ENCODE measurements at places on chromosomes 16 and 17.

DNA sequence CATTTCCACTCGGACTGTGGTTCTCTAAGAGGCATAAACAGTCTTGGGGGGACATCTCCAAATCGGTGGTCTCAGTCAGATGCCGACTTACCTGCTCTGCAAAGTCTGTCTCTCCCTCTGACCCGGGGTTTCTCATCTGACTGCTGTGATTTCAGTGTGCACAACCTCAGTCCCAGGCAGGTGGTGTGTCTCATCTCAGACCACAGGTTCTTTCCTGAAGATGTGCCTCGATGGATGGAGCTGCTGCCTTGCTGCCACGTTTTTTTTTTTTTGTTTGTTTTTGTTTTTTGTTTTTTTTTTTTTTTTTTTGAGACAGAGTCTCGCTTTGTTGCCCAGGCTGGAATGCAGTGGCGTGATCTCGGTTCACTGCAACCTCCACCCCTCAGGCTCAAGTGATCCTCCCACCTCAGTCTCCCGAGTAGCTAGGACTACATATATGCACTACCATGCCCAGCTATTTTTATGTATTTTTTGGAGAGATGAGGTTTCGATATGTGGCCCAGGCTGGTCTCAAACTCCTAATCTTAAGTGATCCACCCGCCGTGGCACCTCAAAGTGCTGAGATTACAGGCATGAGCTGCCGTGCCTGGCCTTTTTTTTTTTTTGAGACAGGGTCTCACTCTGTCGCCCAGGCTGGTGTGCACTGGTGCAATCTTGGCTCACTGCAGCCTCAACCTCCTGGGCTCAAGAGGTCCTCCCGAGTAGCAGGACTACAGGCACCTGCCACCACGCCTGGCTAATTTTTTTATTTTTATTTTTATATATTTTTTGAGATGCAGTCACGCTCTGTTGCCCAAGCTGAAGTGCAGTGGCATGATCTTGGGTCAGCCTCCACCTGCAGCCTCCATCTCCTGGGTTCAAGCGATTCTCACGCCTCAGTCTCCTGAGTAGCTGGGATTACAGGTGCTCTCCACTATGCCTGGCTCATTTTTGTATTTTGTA is 15.4 kb downstream of the SPIRE2 start:
- DNase-seq, result no peak

DNA sequence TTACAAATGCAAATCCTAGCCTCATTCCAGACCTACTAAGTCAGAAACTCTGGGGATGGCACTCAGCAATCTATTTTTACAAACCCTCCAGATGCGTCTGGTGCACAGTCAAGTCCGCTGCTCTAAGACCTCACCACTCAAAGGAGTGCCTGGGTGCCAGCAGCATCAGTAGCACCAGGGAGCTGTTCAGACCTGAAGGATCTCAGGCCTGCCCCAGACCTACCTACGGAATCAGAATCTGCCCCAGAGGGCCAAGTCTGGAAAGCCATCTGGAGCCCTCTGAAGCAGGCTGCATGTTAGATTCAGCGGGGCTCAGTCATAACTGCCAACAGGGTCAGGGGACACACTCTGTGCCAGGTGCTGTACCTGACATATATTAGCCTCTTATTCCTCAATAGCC is 17.6 kb downstream of the MEOX1 start:
- DNase-seq, result no peak

- no peak for DNase-seq
Observed at GRCh38 chr17:16352303-16352666, 984 bp downstream of the CENPV start.

DNA sequence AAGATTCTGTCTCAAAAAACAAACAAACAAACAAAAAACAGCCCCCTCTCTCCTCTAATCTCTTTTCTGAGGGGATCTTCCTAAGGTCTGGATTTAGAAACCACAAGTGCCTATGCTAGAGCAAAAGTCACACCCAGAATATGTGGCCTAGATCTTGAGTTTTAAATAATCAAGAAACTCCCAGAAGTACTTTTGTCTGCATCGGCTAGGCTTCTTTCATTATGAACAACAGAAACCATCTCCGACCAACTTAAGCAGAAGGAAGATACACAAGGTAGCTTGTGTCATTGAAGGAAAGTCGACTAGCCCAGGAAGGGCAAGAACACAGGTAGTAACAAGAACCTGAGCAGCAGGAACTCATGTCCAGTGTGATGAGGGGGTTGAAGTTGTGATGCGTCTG is 73.9 kb upstream of the KIFC3 start:
- DNase-seq, result no peak

DNA sequence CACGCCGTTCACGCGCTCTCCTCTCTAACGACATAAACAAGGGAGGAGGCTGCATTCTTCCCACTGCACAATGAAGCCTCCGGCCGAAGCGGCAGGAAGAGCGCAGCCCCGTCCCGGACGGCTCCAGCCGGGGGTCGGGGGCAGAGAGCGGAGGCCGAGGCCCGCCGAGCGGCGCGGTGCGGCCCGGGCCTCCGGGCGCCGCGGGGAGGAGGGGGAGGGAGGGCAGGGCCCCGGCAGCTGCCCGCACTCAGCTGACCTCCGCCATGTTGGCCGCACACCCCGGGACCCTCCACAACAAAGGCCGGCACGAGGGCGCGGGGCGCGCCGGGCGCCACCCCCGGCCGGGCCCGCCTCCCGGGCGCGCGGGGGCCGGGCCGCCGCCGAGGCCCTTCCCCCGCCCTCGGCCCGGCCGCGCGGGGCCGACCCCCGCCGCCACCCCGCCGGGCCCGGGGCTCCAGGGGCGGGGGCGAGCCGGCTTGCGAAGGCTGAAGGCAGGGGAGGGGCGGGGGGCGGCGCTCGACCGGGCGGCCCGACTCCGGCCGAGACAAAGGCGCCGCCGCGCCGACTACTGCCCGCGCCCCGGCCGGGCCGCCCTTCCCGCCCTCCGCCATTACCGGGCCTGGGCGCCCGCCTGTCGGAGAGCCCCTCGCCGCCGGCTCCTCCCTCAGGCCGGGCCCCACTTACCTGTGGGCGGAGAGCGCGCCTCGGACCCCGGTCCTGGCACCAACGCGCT is 527 bp downstream of the SIAH1 start:
- no peak for DNase-seq

- DNase-seq, result no peak
Observed at GRCh38 chr16:64590513-64590912, 531.4 kb downstream of the CDH11 start.
